ENCODE measurements at places on chromosomes 6 and 20.

DNA sequence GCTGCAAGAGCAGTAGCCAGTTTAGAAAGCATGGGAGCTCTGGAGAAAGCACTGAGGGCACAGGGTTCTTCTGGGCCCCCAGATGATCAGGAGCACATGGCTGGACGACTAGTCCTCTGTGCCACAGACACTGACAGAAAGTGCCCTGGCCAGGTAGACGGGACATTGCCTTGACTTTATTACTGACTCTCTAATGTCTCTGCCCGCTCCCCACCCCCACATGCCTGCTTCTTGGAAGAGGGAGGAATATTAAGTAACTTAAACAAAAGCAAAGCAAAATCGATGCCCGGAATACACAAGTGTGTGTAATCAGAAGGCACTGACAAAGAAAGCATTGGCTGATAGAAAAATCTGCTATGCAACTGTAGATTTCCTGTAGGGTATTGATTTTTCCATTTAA lies 99.3 kb downstream of the SOBP start:
- DNase-seq: no peak

GRCh38 chr6:13573669-13574110 lies 711 bp upstream of the SIRT5 start:
- peak; percentile 54 for DNase-seq

DNA sequence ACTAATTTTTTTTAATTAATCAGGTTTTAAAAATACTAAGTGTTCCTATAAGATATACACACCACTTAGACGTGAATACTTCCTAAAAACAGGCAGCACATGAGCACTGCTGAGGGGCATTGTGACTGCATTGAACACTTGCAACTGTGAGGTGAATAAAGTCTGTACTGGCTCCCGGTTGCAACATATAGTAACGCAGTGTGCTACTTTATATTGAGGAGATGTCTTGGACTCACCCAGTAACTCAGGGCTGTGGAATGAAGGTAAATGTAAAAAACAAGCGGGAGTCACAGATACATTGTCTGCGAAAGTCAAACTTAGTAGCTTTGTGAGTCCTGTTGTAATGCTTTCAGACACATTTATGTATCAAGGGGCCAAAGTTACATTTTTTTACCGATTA lies 17.0 kb upstream of the HLA-A start:
- DNase-seq: no peak

DNA sequence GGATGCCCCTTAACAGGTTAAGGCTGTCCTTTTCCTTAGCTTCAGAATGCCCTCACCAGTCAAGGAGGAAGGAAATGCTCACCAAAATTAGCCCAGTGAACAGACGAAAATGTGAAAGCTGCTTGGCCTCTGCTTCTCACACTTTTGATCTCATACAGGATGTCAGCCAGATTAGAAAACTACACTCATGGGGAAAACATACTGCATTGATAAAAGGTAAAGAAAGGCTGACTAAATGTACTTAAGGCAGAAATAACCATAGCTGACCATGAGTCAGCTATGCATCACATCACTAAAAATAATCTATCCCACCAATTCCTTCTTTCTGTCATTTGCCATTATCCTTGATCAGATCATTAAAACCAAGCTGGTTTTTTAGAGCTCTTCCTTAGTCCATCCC lies 198.4 kb upstream of the TENT5A start:
- no peak for DNase-seq

DNA sequence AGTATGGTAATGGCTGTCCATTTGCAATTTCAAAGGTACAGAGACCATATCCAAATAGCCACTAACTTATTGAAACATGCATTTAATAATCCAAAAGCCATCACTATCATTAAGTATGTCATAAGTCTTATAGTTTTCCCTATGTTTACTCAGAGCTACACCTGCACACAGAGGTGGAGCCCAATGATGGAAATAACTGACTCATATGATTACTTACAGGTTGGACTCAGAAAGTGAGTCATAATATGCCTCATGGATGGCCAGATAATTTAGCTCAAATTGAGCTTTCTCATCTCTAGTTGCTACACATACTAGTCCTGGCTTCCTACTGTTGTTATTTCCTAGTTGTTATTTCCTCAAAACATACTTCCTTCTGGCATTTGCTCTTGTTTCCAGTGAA lies 104.4 kb upstream of the KHDRBS2 start:
- DNase-seq: no peak

DNA sequence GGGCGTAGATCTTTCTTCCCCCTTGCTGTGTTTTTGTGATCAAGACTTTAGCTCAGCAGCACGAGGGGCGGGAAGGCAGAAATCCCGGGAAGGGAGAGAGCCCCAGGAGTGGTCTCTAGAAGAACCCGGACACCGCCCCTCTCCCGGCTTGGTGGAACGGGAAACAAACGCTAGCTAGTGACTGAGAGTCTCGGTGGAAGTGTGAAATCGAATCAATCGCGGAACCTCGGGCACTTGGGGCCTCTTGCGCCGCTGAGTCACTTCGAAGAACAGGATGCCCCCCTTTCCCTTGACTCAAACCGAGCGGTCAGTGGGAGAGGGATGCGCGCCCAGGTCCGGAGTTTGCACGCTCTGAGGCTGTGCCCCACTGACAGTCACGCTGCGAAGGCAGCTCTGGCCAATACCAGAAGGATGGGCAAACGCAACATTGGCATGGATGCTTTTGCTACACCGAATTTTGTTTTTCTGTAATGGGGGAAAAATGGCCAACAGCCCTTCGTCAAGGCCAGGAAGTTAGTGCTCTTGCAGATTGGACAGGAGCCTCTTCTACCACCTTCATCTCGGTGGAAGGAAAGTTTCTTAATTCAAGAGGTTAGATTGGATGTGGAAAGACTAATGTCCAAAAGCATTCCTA lies 1.6 kb upstream of the OLIG3 start:
- DNase-seq: no peak

- no peak for DNase-seq
Measured at GRCh38 chr6:54353975-54354374, 45.7 kb downstream of the TINAG start.

DNA sequence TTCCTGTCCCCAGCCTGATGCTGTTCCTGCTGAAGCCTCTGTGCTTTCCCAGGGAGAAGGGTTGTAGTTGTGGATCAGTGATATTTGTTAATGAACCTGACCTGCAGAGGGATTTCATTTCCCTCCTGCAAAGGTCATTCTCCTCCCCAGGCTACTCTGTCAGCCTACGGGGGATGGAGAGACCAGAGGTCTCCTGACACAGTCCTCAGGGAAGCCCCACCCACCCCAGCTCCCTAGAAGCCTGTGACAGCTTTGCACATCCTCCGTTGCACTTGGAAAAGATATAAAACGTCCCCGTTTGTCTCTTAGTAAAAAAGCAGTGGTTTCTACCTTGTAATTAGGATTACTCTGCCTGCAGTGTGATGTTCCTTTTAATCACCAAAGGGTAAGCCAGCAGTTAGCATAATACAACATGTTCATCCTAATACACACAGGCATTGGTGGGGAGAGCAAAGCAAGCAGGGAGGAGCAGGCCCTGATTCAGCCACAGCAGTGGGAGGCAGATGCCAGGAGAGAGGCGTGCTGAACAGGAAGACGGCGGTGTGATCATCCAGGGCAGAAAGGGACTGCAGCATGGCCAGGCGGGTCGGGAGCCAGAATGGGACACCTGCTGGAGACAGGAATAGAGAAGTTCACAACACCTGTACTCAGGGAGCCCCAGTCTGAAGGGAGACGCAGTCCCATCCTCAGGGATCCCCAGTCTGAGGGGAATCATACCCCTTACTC lies 293.5 kb downstream of the LRFN2 start:
- peak; percentile 36 for DNase-seq

DNA sequence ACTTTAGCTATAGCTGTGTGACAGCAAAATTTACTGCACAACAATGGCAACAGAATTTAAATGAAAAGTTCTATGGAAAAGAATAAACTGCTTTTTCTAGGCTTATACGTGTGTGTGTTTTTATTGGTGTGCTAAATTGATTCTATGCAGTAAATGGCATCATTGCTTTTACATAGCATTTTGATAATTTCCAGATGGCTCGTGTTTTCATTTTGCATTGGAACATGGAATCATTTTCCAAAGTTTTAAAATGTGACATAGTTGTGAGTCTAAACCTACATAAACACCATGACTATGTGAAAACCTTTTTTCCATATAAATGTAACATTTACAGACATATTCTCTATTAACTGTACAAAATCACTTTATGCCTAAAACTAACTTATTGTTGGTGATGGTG lies 127.8 kb downstream of the SIM1 start:
- no peak for DNase-seq

- DNase-seq: no peak
Measured at GRCh38 chr6:112049026-112049799, 4.7 kb upstream of the CCN6 start.

- DNase-seq: no peak
Measured at GRCh38 chr20:5612581-5613301, 137.5 kb upstream of the SHLD1 start.

GRCh38 chr6:138410972-138411880 lies 7.2 kb downstream of the HEBP2 start:
- no peak for DNase-seq

GRCh38 chr6:168678077-168678476 lies 237.1 kb downstream of the SMOC2 start:
- DNase-seq: no peak

DNA sequence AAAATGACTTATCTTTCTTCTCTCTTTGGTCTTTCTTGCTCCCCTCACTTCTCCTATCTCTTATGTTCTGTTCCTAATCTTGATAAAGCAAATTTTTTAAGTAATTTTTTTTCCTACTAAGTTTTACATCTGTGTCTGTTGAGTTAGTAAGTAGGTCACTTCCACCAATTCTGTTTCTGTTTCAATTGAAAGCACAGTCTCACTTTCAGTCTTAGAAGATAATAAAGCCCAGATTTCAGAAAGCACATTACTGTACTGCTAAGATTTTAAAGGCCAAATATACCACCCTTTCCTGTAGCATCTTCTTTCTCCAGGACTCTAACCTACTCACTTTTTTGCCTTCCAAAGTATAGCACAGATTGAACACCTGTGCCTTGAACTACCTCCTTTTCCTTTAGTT lies 866.1 kb upstream of the ADGRB3 start:
- no peak for DNase-seq

- DNase-seq: no peak
Measured at GRCh38 chr20:56630086-56630493, 984 bp downstream of the TFAP2C start.

- no peak for DNase-seq
Measured at GRCh38 chr6:108142240-108142639, 23.6 kb upstream of the NR2E1 start.

DNA sequence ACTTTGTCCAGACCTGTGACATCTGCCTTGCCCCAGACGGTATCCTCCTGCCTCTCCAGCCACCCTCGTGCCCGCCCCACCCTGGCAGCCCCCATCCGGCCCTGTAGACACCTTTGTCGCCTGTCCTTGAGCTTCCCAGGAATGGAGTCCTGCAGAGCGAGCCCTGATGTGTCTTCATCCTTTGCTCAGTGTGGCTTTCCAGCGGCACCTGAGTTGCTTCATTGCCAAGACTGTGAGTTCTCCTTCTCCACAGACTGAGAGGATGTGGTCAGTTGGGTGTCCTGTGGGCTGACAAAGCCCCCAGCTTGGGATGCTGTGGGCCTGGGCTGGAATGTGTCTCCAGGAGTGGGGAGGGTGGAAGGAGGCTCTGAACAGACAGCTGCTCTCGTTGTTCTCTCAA lies 1.7 kb upstream of the CST4 start:
- DNase-seq: no peak

DNA sequence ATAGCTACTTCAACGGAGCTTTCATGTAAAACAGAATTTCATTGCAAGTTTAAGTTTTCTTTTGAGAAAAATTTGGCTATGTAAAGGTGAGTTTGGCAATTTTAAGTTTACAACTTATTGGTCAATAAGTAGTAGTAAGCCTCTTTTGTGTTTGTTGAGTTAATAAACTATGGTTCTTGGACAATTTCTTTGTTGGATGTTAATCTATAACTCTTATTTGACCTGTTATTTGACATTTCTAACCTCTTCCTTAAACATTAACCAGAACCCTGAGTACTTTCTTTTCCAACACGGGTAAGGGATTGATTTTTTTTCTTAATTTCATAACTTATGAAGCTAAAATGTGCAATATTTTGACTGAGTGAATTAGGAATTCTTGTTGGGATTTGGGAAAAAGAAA lies 354.4 kb downstream of the PRKN start:
- no peak for DNase-seq

DNA sequence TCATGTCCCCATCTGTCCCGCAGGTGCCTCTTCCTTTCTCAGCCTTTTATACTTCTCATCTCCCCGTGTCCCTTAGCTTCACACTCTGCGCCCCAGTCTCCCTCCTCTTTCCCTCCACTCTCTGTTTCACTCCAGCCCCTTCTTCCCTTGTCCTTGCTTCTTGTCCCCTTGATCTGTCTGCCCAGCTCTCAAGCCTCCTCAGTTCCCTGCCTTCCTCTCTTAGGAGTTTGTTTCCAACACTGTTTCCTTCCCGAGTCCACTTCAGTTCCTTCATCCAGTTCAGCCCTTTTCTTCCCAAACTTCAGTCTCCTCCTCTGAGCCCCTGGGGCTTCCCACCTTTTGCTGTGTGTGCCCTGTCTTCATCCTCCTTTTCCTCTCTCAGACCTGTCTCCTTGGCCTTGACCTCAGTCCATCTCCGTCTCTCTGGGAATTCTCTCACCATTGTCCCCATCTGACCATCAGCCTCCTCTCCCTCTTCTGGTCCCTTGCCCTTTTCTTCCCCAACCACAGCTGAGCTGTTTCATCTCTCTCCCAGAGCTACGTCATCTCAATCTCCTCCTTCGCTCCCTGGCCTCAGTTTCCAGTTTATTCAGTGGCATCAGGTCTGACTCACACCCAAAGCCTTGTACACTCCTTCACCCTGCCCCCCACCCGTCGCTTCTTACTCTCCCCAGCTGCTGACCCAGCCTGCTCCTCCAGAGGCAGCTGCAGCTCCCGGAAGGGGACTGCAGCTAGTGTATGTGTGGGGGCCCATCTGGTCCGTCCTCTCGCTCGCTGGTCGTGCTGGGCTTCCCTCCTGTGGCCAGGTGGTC lies 2.7 kb upstream of the DDR1 start:
- no peak for DNase-seq

DNA sequence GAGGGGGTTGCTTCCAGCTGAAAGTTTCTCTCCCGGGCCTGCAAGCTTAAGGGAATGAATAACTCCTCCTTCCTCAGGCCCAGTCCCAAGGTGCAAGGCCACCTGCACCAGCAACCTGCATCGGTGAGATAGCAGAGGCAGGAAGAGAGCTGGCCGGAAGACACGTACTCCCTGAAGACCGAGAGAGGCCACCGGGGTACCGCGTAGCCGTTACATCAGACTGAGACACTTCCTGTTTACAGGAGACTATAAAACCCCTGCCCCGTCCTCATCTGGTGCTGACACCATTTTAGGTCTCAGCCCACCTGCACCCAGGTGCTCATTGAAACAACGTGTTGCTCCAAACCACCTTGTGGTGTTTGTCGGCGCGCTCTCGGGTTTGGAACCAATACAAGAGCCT lies 60.5 kb upstream of the PRND start:
- DNase-seq: no peak

GRCh38 chr6:41503827-41504465 lies 42.2 kb upstream of the FOXP4 start:
- no peak for DNase-seq

- no peak for DNase-seq
Measured at GRCh38 chr6:143276436-143276835, 174.1 kb downstream of the ADAT2 start.

- no peak for DNase-seq
Measured at GRCh38 chr6:27541212-27541932, 68.5 kb upstream of the ZNF184 start.

Data from NCI-H2227 treated with DMSO at 0.1 percent for 48 hours (cell line).